DMS 273 treated with DMSO at 0.1 percent for 48 hours (cell line): ENCODE measurements at places on chromosomes 16 and 17.

DNA sequence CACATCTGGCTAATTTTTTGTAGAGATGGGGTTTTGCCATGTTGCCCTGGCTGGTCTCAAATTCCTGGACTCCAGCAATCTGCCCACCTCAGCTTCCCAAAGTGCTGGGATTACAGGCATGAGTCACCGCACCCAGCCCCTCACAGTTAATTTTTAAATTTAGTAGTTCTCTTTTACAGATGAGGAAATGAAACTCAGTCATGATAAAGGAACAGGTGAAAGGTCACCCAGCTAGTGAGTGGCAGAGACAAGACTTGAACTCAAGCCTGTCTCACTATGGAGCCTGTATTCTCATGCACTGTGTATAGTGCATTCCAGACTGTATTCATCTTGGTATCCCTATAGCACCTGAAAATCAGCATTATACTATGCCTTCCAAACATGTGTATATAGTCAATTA is 77.1 kb upstream of the WSB1 start:
- DNase-seq: no peak

DNA sequence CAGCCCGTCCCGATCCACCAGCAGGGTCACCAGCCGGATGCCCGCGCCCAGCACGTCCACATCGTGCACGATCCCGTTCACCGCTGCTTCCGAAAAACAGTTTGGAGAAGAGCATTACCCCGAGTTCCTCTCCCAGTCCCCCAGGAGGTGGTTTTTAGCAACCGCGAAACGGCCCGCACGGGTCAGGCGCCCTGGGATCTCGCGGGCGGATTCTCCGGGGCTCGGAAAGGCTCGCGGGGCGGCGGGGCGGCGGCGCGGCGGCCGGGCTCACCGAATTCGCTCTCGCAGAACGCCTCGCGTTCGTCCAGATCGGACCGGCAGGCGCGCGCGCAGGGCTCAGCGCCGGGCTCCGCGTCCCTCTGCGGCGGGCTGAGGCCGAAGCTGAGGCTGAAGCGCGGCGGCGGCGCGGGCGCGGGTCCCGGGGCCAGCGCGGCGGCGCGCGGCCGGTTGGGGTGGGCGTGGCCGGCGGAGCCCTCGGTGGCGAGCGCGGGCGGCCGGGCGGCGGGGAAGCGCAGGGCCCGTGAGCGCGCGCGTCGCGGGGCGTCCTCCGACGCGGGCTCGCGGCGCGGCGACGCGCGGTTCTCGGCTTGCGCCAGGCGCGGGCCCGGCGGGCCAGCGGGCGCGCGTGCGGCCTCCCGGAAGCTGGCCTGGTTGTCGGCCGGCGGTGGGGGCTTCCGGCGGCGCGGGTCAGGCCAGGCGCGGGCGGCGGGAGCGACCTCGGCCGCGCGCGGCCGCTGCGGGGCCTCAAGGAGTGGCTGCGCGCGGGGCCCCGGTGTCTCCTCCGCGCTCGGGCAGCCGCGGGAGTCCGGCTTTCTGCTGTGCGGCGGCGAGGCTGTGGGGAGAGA is 2.9 kb downstream of the C17orf58 start:
- no peak for DNase-seq

GRCh38 chr17:28865946-28866752 is 11.3 kb downstream of the ERAL1 start:
- DNase-seq: no peak

GRCh38 chr17:28381141-28381825 is 9.8 kb downstream of the SARM1 start:
- no peak for DNase-seq

DNA sequence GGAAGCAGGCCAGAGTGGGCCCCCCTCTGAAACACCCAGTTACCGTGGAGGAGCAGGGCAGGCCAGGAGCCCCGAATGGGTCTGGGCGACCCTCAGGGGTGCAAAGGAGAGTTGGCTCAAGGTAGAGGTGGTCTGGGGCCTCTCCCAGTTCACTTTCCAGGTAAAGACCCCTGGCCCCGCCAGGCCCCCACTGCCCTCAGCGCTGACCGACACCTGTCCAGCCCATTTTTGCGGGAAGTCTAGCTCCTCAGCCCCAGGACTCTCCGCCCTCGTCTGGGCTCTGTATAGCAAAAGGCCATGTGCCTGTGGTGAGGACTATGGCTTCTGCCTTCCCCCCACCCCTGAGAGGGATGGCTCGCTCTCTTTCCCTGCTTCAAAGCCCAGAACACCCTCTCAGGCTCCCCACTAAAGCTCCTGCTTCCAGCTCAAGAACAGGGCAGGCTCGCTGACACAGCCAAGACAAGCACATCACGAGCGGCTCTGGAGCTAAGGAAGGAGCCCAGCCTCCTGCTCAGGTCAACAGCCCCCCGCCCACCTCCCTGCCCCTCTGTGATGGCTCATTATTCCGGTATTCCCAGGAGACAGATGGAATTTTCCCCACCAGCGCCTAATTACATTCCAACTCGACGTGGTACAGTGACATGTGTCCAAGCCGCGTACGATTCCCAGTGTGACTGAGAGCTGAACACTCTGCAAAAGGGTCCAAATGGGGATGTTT is 59.4 kb downstream of the RTN4RL1 start:
- no peak for DNase-seq

DNA sequence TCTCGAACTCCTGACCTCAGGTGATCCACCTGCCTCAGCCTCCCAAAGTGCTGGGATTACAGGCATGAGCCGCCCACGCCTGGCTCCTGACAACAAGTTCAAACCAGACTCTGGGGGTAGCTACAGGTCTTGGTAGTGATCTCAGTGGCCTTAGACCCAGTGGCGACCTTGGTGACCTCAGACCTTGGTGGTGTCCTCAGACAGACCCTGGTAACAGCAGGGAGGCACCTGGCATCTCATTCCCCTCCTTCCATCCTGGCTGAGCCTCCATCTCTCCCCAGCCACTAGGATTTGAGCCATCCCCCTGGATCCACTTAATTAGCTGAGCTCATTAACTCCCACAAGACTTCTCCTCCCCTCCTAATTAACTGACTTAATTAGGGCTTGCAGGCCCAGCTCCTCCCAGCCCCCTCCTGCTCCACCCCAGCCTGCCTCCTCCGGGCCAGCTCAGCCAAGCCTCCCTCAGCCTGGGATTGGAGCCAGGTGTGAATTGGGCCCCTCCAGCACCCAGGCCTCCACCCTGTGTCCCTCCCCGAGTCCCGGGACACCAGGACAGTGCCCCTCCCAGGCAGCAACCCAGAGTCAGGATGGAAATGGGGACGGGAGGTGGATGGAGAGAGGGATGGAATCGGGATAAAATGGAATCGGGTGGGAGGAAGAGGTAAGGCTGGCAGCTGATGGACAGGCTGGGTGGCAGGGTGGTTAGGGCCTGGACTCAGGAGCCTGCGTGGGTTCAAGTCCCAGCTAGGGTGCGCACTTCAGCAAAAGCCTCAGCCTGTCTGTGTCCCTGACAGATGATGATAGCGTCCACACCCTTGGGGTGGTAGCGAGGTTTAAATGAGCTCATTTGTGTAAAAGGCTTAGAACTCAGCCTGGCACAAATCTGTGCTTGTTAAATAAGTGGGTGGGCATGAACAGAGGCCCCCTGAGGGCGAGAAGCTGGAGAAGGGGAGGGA is 11.2 kb upstream of the SBK1 start:
- no peak for DNase-seq

- no peak for DNase-seq
These were observed 14.8 kb upstream of the AURKB start for GRCh38 chr17:8224891-8225812.
